Renal cortical epithelial cell (primary cell): ENCODE measurements at places on chromosomes 4 and X. TPM values are rescaled to one million over a fixed set of nuclear protein-coding genes. Genes with fewer than 3 reads are reported as not detected.
A peak's percentile ranks its signal among the peaks of the same experiment; 100 is the strongest.

Gene ARSH
- total RNA-seq, result not detected in 2 replicates

Gene STK32B
- 9.7 and 13.6 TPM in 2 replicates for total RNA-seq

DNA sequence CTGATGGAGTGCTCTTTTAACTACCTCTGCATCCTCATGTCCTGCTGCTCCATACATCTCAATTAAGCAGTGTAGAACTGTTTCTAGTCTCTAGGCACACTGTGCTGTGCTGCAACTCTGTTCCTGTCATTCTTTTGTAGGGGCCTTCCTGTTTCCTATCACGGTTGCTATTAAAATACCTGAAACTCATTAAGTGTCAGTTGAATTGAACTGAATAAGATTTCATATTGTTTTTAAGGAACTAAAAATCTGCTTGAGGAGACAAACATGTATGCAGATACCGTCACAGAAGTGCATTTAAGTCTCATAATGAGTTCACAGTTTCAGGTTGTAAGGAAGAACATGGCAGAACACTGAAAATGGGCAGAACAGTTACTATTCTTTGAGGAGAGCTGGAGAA, 170.1 kb downstream of the LARP7 start:
- DNase-seq, result no peak

DNA sequence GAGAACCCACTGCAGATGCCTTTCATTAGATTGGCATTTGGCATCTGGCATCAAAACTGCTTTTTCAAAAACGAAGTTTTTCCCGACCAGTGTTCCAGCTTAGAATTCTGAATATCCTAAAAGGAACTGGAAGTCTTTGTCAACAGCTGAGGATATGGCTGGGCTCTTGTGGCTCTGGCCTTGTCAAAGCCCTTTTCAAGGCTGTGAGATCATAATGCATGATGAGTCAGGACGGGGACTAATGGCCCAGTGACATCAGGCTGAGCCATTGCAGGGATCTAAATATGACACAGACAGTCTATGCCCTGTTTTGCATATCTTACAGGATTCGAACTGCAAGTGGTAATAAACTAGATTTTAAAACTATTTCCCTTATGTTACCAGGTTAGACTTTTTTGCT, 306.4 kb downstream of the PTTG2 start:
- DNase-seq, result peak; percentile 58

- DNase-seq, result no peak
Measured at GRCh38 chr4:1767061-1767769, 25.9 kb upstream of the FGFR3 start.

GRCh38 chrX:12978205-12979025, 3.5 kb downstream of the TMSB4X start:
- peak; percentile 45 for DNase-seq

Gene UTP14A
- 24.4 and 25.9 TPM in 2 replicates for total RNA-seq

DNA sequence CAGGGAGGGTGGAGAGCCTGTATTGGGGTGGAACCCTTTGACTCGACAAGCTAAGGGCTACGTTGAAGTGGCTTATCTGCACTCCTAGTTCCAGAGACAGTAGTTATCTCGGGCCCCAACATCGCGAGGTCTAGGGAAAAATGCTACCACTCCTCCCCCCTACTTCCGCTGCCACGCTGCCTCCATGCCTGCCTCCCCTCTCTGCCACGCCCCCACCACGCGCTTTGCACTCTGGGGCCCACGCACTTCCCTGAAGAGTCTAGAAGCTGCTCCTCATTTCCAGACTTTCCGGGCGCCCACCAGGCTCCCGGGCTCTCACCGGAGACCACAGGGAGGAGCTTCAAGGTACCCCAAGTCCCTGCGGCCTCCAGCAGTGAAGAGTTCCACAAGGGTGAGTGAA, at the start of gene PASD1:
TSS of gene PASD1 (plus strand) at position 227 of the 400 bp plus-strand sequence. CDS start 37,879 bp downstream, outside the sequence.
- DNase-seq, result no peak

GRCh38 chr4:38911257-38911656, 43.7 kb downstream of the FAM114A1 start:
- no peak for DNase-seq

DNA sequence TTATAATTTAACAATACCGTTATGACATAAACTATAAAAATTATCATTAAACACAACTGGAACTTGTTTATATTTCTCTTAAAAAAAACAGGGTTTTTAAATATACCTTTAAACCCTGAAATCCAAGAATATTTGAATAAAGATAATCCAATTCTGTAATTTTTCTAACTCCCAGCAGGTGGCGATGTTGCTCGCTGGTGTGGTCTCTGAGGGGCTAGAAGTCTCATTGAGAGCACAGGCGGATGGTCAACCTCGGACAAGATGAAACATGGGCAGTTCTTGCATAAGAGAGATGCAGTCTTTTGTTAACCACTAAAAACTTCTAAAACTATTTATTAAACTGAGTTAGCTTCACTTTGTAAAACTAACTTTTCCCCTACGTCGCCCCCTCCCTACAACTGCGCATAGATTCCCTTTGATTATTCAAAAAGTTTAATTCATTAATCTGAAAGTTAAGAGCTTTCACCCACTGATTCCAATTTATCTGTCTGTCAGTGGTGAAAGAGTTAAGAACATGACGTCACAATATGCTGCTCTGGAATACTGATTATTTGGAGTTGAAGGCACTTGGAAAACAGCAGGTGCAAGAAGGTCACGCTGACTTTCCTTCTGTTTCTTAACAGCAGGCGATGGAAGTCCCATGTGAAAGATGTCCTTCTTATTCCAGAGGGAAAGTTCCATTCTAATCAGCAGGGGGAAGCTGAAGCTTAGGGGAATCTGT, 29.5 kb downstream of the DMP1 start:
- peak; percentile 40 for DNase-seq
